ENCODE measurements at places on chromosomes 11 and 22. TPM values are rescaled to one million over a fixed set of nuclear protein-coding genes. Genes with fewer than 3 reads are reported as not detected.

ANO9 gene
- total RNA-seq = 474 TPM

TRIM51 gene
- total RNA-seq = not detected

DNA sequence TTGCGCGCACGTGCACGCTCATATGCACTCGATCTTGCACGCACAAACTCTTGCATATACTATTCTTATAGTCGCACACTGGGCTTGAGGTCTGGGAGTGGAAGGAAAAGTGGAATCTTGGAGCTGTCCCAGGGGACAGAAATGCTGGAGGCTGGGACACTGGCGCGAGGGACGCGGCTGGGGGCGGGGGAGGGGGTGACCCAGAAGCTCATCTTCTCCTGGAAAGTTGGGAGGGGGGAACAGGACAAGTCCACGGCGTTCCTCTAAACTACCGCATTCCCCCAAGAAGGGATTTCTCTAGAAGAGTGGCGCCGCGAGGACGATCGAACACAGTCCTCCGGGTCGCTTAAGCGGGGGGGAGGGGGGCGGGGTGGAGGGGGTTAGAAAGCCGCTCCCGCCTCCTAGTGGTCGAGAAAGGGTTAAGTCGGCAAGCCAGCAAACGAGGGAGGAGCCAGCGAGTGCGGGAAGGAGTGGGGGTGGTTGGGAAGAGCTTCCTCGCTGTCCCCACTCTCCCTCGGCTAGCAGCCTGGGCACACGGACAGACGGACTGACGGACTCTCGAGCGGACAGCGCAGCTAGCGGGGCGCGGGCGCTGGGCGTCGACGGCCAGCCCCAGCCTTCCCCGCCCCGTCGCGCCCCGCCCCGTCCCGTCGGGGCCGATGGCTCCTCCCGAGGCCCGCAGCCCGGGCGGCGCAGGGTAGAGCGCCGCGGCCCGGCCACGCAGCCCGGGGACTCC lies at the start of gene RTN4RL2:
Gene RTN4RL2, plus strand, starts transcription at position 507 of the 736 bp plus-strand sequence. CDS start 338 bp downstream, outside the sequence.
- no peaks in the 10 kb centered on the region for H3K27me3 ChIP-seq
- H3K4me1 ChIP-seq = peaks cover 20% of the 10 kb centered on the region
- H3K27ac ChIP-seq = no peak within 1 kb of the TSS
- H3K4me3 ChIP-seq = peak within 1 kb of the TSS; percentile 42
- no peaks in the 10 kb centered on the region for H3K36me3 ChIP-seq

OR52E8 gene
- total RNA-seq = not detected

GRCh38 chr11:116334596-116334995 lies 438.2 kb downstream of the BUD13 start:
- no peaks in the 10 kb centered on the region for H3K27me3 ChIP-seq
- no peaks in the 10 kb centered on the region for H3K36me3 ChIP-seq
- H3K27ac ChIP-seq = no peak overlapping the region
- no peak for DNase-seq

DNA sequence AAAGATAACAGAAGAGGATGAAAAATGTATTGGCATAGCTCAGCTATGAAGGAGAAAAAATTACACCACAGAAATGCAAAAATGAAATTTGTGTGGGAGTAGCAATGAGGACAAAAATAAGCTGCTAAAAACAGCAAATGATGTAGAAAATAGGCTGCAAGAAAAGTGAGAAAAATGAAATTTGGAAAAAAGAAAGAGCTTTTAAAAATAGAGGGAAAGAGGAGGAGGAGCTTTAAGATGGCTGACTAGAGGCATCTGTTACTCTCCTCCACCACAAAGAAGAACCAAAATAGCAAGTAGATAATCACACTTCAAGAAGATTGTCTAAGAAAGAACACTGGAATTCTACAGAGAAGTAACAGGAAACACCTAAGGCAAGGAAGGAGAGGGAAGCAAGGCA lies 23.7 kb upstream of the OR5AN1 start:
- H3K27ac ChIP-seq = no peak overlapping the region
- H3K4me1 ChIP-seq = no peaks in the 10 kb centered on the region
- H3K4me3 ChIP-seq = no peak overlapping the region
